Hippocampal formation (tissue), 2 donors: ENCODE measurements at places on chromosomes 16 and 17.

DNA sequence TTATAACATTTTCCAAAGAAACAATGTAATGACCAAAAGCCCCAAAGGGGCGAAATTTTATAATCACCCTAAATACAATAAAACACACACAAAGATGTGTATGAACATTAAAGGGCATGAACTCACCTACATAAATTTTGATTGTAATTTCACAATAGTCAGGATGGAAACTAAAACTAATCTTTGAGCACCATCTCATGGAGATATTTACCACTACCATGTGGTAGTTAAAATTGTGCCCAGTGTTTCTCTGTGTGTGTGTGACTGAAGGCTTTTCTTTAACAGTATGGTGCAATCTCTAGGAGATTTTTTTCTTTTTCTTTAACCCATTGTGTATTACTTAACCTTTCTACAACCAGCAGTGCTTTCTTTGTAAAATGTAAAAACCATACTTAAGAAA lies 19.7 kb upstream of the MEIOC start:
- DNase-seq: no peak

DNA sequence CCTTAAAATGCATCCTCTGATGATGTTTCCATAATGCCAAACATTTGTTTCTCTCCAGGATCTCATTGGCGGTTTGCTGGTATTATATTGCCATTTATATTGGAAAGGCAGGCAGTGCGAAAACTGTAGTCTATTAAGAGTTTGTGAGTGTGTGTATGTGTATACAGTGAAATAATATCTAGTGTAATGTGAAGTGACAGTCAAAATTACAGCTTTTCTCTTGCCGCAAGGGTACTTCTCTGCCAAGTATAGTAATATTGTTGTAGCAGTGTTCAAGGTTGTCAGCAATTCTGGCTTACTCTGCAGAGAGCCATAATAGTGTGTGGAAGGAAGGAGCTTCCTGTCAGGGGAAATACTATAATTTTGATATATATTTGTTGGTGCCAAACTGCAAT lies 178.6 kb downstream of the WWOX start:
- DNase-seq: no peak

GRCh38 chr17:79671085-79671694 lies 59.6 kb upstream of the ENPP7 start:
- no peak for DNase-seq

DNA sequence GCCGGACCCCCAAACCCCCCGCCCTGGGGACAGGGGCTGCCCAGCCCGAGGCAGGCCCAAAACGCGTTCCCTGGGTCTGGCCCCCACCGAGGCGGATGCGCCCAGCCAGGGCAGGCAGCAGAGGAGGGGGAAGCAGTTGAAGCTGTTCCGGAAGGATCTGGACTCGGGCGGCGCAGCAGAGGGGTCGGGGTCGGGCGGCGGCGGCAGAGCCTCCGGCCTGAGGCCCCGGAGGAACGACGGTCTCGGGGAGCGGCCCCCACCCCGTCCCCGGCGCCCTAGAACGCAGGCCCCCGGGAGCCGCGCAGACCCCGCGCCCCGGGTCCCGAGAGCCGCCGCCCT lies 22.9 kb upstream of the ZFPM1 start:
- no peak for DNase-seq

DNA sequence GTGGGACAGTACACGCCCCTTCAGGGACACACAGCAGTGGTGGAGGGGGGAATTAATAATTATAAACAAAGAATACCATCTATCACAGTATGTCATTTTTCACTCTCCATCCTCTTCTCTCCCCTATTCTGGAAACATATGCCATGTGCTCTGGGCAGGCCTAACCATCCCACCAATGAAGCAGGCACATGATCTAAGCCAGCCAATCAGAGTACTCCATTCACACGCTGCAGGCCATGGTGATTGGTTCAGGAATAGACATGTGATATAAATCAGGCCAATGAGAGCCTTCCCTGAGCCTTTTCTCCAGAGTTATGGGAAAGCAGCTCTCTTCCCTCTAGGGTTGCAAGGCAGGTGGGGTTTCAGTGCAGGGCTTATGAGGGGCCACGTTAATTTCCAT lies 36.5 kb downstream of the GSG1L start:
- DNase-seq: no peak

GRCh38 chr17:21330436-21331160 lies 45.6 kb upstream of the KCNJ12 start:
- DNase-seq: no peak

GRCh38 chr16:85549766-85550421 lies 63.2 kb upstream of the GSE1 start:
- DNase-seq: no peak

DNA sequence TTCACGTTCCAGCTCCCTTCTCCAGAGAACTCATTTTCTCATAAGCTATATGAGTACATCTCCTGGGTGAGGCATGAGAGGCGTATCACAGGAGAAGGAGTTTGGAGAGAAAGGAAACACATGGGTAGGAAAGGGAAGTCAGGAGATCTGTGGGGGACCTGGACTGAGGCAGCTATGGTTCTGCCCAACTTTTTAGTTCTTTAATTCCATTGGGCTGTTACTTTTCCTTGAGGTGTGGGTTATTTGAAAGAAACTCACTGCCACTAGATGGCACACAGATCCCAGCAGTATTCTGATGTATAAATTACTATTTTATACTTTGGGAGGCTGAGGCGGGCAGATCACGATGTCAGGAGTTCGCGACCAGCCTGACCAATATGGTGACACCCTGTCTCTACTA lies 63.6 kb downstream of the NUP93 start:
- no peak for DNase-seq

DNA sequence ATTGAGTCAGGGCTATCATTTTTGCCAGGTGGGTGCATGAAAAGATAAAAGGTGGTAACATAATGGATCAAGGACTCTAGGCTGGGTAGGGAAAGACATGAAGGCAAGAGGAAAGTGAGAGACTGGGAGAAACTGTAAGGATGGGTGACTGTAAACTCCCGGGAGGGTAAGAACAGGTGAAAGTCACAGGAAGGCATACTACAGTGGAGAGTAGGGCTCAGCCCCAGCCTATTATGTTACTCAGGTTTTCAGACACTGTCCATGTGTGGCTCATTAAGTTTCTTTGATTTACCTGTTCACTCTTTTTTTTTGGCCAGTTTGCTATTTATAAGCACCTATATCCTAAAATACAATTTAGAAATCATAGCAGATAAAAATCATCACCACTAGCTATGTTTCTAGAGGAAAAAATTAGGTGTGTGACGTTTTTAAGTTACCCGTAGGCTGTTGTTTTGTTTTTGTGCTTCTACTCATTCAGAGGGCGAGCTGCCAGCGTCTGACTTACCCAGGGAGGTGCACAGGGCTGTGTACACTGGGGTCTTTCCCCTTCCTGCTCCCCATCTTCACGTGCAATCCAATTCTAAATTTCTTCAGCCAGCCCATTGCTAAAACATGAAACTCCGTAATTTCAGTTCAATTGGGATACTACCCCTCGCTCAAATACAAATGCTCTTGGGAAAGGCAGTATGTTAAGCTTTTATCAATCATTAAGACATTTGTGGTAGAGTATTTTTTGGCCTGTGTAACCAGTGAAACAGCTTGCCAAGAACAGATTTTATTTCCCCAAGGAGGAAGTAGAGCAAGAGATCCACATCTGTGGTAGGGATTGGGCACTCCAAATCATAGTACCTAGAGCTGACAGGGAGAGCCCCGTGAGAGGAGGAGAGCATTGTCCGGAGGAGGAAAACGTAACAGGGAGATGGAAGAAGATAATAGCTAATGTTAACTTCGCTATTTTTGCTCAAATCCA lies 21.7 kb upstream of the VWA3A start:
- no peak for DNase-seq

DNA sequence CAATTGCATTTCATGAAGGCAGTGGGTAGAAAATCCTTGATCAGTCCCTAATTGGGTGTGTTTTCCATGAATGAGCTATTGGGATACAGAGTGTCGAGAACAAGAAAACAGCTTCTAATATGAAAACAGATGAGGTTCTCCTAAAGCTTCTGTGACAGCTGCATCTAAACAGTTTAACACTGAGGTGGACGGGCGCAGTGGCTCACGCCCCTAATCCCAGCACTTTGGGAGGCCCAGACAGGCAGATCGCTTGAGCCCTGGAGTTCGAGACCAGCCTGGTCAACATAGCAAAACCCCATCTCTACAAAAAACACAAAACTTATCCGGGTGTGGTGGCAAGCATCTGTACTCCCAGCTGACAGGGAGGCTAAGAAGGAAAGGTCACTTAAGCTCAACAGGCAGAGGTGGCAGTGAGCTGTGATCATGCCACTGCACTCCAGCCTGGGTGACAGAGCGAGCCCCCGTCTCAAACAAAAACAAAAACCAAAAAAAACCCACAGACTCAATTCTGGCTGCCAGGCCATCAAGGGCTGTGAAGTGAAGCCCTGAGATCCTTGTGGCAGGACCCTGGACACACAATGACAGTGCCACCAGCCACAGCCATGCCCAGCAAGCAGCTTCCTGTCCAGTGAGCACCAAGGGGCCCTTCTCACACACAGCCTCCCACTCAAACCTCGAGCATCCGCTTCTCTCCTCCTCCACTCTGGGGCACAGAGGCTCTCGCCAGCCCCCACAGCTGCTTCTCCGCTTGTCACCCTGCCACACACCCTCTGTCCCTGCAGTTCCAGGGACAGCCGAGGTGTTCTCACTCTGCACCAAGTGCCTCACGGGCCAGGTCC lies 44.0 kb downstream of the ANKRD11 start:
- no peak for DNase-seq

- DNase-seq: no peak
Measured at GRCh38 chr17:81511804-81512561, 616 bp downstream of the ACTG1 start.

DNA sequence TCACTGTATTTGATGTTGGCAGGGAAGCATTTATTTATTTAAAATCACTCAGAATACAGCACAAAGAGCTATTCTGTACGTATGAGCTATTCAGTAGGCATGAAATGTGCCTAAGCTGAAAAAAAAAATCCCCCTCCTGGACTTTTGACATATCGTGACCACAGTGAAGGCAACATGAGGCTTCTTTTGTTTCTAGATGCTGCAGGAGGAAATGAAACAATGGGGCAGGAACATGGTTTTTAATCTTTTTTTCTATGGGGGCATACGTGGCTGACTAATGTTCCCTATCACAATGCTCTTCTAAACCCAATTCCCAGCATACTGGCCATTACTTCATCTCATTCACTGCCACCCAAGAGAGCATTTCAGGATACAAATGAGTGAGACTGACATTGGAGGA lies 191.0 kb upstream of the PMFBP1 start:
- DNase-seq: no peak
